NCI-H2171 (cell line): ENCODE measurements at places on chromosomes 16 and 17.

DNA sequence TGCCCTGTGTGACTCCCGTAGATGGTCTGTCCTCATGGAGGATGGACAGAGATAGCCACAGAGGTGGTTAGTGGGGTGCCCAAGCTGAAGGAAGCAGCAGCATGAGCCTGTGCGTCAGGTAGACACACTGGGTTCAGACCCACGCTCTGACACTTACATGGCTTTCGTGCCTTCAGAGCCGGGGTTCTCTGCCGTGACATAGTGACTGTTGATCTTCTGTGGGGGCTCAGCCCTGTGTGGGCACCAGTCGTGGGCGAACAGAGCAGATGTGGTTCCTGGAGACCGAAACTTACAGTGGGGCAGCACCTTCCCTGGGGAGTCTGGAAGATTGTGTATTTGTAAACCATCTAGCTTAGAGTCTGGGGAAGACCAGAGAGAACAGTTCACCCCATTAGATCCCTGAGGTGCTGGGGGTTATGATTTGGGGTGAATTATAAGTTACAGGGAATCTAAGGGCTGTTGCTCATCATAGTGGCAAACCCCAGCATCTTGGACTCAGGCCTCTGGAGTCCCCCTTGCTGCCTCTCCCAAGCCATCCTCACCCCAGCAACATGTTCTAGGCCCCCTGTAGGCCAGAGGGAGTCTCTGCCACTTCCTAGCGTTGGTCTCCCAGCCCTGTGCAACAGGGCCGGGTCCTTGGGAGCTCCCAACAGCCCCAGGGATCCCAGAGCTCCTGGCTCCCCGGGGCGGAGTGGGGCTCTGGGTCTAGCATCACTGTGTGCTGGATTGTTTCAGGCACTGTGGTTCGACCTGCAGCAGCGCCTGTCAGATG is 28.6 kb downstream of the NECAB2 start:
- DNase-seq: no peak

GRCh38 chr16:30395155-30395991 is at the start of gene ZNF48:
Gene ZNF48, plus strand, starts transcription at chr16:30395420. Its CDS starts 375 bp downstream, at chr16:30395795.
- peak; percentile 82 for DNase-seq

DNA sequence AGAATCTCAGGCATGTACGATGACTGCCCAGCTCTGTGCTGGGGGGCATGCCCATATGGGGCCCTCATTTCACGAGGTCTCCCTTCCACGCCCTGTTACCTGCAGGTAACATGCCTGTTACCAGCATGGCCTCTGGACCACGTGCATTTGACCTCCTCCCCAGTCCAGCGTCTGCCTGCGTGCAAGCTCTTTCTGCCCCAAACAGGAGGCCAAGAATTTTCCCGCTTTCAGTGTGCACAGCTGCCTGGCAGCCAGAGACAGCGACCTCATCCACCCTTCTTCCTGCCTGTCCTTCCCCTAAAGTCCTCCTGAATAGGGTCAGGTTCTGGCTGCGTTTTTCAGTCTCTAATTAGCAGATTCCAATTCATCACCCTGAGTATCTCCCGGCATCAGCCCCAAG is 306.5 kb upstream of the ZFHX3 start:
- DNase-seq: no peak

DNA sequence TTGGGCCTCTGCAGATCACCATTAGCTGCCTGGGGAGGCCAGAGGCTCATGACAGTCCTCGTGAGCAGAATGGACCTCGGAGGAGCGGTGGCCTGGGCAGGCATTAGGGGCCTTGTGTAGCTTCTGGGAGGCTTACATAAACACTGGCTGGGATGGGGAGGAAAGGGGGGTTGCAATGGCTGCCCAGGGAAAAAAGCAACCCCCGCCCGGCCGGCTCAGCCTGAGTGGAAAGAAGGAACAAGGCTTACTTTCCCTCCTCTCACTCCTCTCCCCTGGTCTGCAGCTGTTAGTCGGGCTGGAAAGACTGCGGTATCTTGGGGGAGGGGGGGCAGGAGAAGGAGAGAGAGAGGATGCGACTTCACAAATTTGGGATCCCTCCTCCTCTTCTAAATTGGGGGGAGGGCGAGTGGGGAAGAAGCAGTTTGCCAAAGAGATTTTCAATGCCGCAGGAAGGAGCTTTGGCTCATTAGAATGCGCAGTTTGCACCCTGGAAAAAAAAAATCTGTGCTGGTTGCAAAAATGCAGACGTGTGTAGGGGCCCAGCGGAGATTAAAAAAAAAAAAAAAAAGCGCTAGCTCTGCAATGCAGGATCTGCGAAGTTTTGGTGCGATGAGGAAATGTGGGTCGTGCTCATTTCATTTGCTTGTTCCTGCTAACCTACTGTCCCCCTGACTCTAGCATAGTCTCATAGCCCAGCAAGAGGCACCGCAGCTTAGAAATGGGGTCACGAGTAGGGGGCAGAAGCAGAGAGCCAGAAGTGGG is 6.6 kb upstream of the NR1D1 start:
- no peak for DNase-seq

- DNase-seq: no peak
Observed at GRCh38 chr17:28249706-28250105, 69.3 kb upstream of the TMEM97 start.

- no peak for DNase-seq
Observed at GRCh38 chr17:17004251-17004996, 32.5 kb upstream of the TNFRSF13B start.

GRCh38 chr17:80063830-80064585 is 27.6 kb downstream of the CCDC40 start:
- DNase-seq: no peak

- DNase-seq: no peak
Observed at GRCh38 chr17:79513206-79513605, 97.6 kb downstream of the RBFOX3 start.

GRCh38 chr17:49667854-49668253 is 10.0 kb downstream of the SPOP start:
- DNase-seq: no peak

- no peak for DNase-seq
Observed at GRCh38 chr16:10959161-10959560, 14.8 kb downstream of the CLEC16A start.

DNA sequence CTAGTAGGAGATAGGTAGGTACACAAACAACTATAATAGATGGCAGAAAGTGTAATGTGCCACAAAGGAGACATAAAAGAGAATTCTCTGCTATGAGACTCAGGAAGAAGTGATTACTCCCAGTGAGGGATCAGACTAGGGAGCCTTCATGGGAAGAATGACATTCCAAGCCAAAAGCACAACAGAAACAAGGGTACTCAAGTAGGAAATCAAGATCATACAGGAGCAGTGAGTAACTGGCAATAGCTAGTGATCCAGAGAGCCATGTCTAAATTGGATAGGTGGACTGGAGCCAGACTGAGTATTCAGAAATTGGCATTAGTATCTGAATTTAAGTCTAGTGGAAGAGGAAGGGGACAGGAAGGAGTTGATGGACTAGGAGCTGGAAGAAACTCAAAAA is 10.7 kb downstream of the RFFL start:
- DNase-seq: no peak

DNA sequence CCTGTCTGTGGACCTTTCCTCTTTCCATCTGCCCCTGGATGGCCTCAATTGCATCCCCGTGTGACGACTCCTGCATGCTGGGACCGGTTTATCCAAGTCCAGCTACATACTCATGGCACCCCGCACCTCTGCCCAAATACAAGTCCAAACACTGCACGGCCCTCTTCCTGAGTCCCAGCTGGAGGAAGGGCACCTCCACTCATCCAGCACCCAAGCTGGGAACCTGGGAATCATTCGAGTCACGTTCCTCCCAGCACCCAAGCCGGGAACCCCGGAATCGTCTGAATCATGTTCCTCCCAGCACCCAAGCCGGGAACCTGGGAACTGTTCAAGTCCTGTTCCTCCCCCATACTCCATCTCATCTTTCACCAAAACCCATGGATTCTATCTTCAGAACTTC is 10.2 kb downstream of the TRARG1 start:
- no peak for DNase-seq

GRCh38 chr17:36993227-36993626 is 44.5 kb downstream of the AATF start:
- DNase-seq: no peak
